ENCODE measurements at places on chromosomes 4 and X. TPM values are rescaled to one million over a fixed set of nuclear protein-coding genes. Genes with fewer than 3 reads are reported as not detected.

ENPP6 gene
- 0.11 TPM for polyA plus RNA-seq

UGT2B11 gene
- not detected for polyA plus RNA-seq

VCX gene
- polyA plus RNA-seq, result not detected

SOX3 gene
- not detected for polyA plus RNA-seq

SEC24B gene
- polyA plus RNA-seq, result 9.7 TPM

BEX3 gene
- polyA plus RNA-seq, result 89.2 TPM

TLR3 gene
- polyA plus RNA-seq, result 3.3 TPM

CSAG2 gene
- polyA plus RNA-seq, result not detected

BEX5 gene
- 0.90 TPM for polyA plus RNA-seq

MAGEA10 gene
- polyA plus RNA-seq, result not detected

PABPC5 gene
- polyA plus RNA-seq, result 0.23 TPM

JCHAIN gene
- polyA plus RNA-seq, result 7.7 TPM
